ENCODE measurements at places on chromosomes 2 and 18.

DNA sequence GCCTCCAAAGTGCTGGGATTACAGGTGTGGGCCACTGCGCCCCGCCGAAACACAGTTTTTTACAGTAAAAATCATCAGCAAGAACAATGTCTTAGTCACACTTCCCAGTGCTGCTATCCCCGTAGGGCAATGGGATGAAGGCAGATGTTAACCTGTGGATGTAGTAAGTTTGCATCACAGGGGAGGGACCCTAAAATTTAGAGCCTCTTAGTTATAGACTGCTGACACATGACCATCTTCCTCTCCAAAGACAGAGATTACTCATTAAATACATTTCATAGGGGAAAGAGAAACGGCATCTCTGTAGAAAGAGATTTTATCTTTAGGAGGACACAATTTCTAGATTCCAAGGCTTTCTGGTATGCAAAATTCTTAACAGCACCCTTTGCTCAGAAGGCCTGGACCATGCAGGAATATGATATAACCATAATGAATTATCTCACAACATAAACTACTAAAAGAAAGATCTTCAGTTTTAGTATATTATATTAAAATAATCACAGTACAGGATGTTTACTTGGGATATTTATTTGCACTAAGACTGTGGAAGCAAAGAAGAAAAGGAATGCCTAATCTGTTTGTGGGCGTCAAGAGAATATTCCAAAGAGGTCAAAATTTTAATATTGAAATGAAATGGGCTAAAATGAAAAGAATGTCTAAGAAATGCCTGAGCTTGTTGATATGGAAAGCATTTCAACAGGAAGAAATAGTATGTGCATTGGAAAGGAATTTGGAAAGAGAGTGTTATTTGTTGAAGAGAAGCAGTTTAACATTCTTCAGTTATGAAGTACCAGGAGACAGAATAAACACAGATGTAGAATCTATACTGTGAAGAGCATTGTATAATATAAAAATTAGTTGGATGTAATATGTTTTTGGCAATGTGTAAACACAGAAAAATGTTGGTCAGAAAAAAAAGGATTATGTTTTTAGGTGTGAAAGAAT, 1228.3 kb upstream of the CHAC2 start:
- no peak for DNase-seq

GRCh38 chr2:168371273-168372019, 84.6 kb upstream of the CERS6 start:
- DNase-seq, result no peak

DNA sequence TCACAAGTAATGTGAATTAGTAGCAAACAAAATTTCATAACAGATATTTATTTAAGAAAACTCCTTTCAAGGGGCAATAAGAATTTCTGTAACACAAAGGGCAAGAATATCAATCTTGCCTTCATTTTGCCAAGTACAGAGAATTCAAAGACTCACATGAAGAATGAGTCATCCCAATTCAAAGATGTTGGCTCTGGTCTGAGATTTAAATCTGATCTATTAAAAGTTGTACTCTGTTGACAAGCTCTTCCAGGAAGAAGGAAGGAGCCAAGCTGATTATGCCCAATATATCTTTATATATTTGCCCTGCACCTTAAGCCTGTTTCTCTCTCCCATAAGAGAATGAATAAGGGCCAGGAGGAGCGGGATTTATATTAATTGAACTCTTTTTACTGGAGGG, 55.9 kb upstream of the RPE start:
- no peak for DNase-seq

DNA sequence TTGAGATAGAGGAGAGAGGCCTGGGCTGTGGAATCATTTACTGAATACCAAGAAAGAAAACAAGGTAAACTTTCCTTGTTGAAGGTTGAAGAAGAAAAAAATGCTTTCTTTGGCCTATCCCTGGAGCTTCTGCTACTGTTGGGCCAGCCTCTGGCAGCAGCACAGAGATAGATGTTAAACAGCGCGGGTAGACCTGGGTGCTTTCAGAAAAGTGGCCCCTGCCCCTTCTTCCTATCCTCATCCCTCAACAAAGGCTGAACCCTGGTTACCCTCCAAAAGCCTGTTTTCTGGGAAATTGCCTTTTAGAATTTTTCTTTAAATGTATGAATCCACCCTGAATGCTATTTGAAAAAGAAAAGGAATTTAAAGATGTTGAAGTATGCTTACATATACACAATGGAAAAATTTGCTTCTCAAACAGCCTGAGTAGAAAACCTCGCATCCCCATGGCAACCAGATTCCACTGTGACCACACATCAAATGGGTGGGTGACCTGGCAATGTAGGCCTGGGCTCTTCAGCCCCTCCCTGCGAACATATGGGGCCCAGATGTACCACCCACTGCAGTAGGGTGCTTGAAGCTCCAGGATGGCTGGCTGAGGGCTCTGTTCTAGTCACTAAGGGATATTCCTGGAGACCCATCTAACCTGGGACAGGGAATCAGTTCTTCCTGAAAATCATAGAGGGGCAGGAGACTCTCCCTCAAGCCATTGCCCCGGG, 23.4 kb upstream of the CHRNA1 start:
- no peak for DNase-seq

DNA sequence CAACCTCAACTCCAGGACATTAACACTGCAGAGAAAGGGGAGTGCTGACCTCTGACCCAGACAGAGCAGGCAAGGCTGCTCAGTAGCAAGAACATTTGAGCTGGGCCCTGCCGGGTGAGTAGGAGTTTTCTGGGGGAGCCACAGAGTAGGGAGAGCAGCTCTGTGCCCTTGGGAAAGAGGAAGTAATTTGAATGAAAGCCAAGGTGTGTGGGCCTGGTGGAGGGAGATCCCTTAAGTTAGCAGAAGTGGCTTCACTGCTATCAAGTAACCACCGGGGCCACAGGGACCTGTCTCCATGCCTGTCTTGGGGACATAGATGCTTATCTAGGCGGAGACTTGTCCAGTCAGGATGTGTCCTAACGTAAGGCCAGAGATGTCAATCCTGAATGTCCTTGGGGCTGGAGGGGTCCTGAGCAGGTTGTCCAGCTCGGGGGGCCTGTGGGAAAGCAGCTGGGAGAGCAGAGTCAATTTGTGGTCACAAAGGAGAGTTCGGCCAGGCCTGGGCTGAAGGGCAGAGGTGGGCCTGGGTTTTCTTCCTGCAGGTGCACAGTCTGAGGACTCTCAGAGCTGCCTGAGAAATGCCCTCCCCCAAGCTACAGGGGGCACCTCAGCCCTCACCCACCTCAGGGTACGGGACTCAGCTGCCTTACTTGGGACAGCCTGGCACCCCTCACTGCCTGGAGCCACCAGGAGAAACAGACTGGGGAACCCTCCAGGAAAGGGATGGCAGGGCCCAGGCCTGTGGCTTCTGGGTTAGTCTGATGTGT, 15.0 kb upstream of the OTOF start:
- DNase-seq, result no peak

DNA sequence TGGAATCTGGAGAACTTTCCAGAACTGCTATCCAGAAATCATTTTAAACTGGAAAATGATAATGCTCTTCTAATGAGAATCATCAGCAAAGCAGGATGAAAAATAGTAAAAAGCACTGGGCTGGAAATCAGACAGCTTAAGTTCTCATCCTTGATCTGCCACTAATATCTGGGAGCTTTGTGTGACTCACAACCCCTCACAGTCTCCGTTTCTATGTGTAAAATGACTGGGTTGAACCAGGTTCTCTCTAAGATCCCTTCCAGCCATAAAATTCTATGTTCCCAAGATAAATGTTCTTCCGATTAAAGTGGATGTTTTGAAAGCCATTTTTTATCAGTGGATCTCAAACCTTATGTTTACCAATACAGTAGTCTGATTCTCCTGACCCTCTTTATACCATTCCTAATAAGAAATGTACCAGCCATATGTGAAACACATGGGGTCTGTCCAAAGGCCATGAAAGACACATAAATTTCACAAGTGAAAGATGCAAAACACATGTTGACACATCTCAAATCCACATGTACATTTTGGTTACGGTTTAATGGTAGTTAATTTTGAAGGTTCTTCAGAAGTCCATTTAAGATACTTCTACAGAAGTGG, 188.8 kb downstream of the EN1 start:
- no peak for DNase-seq

DNA sequence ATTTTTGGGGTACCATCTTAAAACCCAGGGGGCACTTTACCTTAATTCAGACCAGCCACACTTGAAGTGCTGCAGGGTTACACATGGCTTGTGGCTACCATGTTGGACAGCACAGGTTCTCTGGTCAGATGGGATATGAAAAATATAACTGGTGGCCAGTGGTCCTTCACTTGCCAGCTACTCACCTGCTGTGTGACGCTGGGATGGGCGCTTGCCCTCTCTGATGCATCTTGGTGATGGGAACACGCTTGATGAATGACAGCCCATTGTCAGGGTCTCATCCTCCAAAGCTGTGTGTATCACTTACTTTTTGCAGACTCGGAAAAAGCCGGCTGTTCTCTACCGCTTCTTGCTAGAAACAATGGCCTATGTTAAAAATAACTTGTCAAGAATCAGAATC, 22.5 kb downstream of the HJURP start:
- DNase-seq, result no peak

- DNase-seq, result no peak
Observed at GRCh38 chr2:196291873-196292800, 120.8 kb upstream of the STK17B start.

DNA sequence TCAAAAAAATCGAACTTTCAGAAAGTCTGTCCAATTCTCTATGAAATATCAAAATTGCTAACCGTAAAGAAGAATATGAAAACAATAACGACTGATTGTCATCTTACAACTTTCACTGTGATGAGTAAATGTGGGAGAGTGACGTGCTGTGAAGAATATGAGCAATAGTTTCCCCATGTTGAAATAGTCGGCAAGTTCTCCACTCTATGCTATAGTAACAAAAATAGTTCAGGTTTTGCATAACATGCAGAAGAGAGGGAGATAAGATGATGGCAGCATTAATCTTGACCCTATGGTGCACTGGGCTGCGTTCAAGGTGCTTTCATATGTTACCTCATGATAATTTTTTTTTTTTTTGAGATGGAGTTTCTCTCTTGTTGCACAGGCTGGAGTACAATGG, 196.8 kb upstream of the CYRIA start:
- no peak for DNase-seq

DNA sequence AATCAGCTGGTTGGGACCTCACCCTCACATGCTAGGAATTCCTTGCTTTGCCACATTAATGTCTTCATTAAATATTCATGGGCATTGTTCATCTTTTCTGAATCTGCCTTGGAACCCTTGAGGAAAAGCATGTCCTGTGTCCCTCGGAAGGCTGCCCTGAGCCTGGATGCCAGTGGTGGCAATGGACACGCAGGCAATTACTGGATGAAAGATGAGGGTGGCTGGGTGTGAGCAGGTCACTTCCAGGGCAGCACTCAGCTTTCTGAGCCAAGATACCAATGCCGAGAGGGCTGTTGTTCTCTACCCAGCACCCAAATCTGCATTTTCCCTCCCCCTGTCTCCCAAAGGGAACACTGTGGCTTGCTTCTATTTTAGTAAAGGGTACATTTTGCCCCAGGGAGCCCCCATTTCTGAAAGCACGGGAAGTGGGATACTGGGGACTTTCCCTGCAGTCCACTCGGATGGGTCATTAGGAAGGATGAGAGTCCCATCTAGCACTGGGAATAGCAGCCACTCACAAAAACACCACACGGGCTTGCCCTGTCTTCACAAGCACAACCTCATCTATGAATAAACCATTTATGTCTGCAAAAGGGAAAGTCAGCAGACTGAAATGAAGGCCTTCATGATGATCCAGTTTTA, 234.8 kb downstream of the SOX11 start:
- DNase-seq, result no peak

DNA sequence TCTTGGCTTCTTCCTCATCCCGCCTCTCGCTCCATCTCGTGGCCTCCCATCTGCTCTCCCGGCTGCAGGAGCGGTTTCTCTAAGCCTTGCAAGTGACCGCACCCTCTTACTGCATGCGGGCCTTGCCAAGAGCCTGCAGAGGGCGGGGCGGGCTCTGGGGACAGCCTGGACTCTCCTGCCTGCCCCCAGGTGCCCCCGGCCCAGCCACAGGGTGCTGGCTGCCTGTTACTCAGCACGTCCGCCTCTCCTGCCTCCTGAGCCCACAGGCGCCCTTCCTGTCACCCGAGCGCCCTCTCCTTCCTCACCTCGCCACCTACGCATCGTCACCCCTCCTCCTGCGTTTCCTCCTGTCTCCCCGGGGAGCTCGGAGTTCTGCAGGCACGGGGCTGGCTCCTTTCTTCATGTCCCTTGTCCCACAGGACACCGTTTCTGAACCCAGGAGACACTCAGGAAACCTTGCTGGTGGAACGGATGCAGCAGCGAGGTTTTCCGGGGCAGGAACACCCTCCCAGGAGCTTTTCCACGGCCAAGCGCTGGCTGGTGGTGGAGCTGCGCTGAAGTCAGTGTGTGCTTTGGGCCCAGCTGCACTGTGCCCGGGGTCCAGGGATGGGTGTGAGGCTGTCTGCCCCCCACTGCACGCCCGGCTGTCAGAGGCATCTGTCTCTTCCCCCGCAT, 28.5 kb downstream of the HPCAL1 start:
- peak; percentile 87 for DNase-seq

GRCh38 chr2:191379375-191379774, 134.2 kb downstream of the MYO1B start:
- DNase-seq, result no peak

DNA sequence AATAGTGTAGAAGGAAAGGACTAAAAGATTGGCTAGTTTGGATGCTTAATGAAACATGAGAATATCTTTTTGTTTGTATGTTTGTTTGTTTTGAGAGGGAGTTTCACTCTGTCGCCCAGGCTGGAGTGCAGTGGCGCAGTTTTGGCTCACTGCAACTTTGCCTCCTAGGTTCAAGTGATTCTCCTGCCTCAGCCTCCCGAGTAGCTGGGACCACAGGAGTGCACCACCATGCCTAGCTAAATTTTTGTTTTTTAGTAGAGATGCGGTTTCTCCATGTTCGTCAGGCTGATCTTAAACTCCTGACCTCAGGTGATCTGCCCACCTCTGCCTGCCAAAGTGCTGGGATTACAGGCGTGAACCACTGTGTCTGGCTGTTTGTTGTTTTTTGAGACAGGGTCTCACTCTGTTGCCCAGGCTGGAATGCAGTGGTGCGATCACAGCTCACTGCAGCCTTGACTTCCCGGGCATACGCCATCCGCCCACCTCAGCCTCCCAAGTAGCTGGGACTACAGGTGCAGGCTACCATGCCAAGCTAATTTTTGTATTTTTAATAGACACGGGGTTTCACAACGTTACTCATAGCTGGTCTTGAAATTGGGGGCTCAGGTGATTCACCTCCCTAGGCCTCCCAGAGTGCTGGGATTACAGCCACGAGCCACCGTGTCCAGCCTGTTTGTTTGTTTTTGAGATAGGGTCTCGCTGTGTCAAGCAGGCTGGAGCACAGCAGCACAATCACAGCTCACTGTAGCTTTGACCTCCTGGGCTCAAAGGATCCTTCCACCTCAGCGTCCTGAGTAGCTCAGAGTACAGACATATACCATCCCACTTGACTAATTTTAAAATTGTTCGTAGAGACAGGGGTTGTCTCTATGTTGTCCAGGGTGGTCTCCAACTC, 209.2 kb downstream of the MYCN start:
- DNase-seq, result no peak

DNA sequence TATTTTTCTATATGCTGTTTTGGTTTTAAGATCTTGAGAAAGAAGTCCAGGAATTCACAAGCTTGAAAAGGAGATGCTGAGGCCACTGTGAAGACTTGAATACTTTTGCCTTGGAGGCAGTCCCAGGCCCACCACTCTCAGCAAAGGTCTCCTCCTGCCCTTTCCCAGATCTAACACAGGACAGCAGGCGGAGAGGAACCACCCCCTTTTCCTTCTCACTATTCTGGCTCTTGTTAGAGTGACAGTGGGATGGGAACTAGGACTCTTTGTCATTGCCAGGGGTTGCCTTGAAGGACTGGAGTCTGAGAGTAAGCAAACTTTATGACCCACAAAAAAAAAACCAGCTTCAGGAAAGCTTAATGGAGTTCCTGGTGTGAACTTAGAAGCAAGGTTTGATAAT, 54.7 kb downstream of the E2F6 start:
- no peak for DNase-seq
